ENCODE measurements at places on chromosomes 6 and 20. TPM values are rescaled to one million over a fixed set of nuclear protein-coding genes. Genes with fewer than 3 reads are reported as not detected.

- DNase-seq = peak; percentile 83
These were observed 15.5 kb downstream of the SDCBP2 start for GRCh38 chr20:1313236-1313964.

GRCh38 chr6:158043586-158044524, 62.2 kb downstream of the SYNJ2 start:
- peak; percentile 72 for DNase-seq

DNA sequence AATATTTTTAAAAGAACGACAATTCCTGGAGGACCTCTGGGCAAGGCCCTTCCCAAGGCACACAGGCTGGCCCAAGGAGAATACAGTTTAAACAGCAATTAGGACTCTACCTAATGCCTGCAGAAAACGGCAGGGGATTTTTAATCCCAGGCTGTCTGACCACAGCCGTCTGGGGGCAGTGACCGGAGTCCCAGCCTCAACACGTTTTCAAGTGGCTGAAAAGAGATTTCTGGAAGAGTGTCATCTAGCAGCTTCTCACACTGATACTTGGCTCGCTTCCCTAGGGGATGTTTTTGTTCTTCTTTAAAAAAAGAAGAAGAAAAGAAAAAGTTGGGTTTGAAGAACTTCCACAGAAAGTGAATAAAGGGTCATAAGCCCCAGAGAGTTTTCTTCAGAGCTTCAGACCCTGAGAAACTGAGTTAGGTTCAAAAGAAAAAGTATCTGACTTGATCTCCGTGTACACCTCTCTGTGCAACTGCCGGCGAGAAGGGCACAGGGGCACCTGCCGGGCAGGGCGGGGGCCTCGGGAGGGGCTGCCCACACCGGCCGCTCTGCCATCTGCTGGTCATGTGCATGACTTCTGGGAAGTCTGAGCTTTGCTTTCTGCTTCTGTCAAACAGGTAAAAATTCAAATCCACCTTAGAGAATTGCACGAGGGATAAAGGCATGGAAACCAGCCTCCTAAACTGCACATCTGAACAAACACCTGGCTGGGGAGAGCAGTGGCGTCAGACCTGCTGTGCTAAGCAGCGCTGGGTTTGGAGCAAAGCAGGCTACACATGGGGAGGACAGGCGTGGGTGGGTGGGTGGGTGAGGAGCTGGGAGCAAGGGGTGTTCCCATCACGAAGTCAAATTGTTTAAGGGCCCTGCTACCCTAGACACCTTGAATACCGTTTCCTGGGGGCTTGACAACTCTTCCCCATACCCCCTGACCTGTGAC, 33.0 kb downstream of the RRBP1 start:
- peak; percentile 53 for DNase-seq

- no peak for DNase-seq
These were observed 19.7 kb upstream of the UTRN start for GRCh38 chr6:144265390-144265789.

DNA sequence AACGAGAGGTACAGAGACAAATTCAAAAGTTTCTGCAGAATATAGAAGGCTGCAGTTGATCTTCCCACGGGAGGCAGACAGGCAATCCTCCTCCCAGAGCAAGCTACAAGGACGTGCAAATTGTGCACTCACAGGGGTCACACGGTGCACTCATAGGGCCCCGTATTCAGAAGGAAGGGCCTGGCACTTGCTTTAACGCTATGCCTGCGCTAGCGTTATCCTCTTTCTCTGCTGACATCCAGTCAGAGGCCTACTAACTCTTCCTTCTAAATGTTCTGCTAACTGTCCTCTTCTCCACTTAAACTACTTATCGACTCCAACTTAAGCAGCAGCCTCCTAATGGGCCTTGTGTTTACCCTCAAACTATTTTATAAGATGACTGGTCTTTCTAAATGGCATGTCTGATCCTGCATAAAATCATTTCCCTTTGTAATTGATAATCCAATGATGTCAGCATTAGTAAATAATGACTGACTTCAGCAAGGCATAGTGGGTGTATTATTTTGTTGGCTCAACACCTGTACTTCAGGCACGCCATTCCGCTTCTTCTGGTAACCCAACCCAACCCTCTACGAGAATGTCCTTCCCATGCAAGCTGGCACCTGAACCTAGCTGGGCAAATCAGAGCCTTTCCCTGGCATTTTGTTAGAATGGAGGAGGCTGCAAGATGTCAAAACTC, 2.2 kb downstream of the IFNGR1 start:
- DNase-seq = no peak

GRCh38 chr6:45171380-45171779, 156.8 kb upstream of the RUNX2 start:
- DNase-seq = no peak

DNA sequence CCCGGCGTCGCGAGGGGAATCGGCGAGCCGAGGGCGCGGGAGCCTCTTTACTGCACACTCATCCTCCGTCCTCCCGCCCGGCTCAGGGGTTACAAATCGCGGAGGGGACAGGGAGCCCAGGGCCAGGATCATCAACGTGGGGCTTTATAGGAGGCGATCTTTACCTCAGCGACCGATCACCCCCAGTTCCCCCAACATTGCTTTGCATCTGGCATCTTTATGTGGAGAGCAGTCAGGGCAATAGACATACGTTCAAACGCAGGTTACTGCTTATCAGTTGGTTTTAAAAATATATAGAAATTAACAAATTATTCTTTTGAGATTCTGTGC, 634 bp downstream of the HSF2 start:
- DNase-seq = no peak

GRCh38 chr20:7790189-7790588, 150.1 kb downstream of the HAO1 start:
- no peak for DNase-seq

ARMC2 gene
- 9.5 TPM for total RNA-seq

GSTA4 gene
- total RNA-seq = 7.0 TPM

DNA sequence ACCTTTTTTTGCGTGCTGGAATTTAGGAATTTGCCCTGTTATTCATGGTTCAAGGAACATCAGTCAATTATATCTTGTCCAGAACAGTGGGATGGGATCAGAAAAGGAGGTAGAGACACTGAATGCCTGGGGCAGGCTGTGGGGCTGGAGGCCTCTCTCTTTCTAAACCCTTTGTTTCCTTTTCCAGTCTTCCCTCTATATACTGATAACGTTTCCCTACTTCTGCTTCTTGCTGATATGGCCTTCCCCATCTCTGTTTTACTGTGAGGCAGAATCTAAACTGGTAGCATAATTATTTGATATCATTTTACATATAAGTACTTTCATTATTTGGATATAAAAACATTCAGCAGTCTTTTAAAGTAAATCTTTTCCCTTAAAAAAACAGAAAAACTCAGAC, 67.5 kb downstream of the DNAH8 start:
- DNase-seq = no peak

GRCh38 chr6:28953039-28953584, 29.3 kb upstream of the TRIM27 start:
- DNase-seq = no peak

DNA sequence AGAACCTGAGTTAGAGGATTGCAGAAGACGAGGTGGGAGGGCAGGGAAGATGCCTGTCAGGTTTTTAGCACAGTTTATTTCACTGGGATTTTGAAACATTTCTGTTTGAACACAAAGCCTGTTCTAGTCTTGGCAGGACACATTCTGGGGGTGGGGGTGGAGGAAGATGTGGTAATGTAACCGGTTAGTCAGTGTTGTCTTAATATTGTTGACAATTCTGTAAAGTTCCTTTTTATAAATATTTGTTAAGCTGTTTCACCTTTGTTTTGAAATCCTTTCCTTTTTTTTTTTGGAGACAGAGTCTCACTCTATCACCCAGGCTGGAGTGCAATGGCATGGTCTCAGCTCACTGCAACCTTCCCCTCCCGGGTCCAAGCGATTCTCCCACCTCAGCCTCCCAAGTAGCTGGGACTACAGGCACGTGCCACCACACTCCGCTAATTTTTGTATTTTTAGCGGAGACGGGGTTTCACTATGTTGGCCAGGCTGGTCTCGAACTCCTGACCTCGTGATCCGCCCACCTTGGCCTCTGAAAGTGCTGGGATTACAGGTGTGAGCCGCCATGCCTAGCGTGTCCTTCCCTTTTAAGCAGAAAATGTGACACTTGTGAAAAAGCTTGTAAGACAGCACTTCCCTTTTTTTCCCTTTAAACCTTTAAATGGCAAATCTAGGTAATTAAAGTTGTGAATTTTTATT, 20.2 kb downstream of the SLC9A8 start:
- DNase-seq = no peak

GRCh38 chr6:27837625-27838057, 74.6 kb downstream of the OR2B2 start:
- no peak for DNase-seq

GRCh38 chr20:32626859-32627636, 41.9 kb upstream of the NOL4L start:
- DNase-seq = no peak

DNA sequence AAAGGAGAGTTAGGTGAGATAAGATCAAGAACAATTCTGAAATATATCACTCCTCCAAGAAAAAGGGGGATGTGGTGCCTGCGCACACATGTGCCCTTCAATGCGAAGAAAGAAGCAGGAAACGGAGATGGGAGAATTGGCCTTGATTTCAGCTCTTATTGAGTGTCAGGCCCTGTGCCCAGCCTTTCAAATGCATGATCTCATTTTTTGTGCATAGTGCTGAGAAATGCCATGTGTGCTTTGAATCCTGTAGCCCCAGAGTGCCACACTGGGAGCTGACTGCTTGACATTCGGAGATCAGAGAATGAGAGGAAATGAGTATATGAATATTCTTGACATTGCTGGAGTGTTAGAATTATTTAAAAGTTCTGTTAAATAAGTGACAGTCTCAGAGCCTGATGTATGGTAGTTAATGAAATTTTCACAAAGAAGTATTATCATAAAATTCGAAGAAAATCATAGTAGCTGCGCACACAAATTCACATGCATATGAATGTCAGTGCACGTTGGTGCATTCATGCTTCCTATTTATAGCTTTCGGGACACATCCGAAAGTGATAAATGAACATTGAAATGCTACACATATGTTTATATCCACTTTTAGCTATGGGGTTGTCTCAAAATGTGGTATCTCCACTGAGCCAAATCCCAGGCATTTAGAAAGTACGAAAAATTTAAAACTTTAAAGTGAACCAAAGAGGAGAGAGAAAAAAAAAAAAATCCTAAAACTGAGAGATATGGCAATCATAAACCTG, 172.0 kb downstream of the KCNQ5 start:
- DNase-seq = no peak

- no peak for DNase-seq
These were observed 27.1 kb downstream of the MICA start for GRCh38 chr6:31430449-31430848.

DNA sequence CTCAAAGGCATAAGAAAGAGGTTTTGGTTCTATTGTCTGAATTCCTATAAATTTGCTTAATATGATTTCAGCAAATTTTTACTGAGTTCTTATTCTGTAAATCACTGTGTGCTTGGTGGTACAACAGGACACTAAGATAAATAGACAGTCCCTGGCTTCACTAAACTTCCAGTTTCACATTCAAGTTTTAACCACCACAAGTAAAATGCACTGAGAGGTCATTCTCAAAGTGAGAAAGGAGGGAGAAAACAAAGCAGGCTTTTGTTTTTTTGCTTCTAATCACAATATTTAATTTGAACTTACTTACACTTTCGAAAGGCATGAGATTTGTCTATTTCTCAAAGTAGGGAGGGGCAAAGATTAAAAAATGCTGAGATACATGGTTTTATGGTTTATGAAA, 445.7 kb downstream of the CDC5L start:
- no peak for DNase-seq

GRCh38 chr20:23118144-23118543, 32.0 kb upstream of the CD93 start:
- no peak for DNase-seq

DNA sequence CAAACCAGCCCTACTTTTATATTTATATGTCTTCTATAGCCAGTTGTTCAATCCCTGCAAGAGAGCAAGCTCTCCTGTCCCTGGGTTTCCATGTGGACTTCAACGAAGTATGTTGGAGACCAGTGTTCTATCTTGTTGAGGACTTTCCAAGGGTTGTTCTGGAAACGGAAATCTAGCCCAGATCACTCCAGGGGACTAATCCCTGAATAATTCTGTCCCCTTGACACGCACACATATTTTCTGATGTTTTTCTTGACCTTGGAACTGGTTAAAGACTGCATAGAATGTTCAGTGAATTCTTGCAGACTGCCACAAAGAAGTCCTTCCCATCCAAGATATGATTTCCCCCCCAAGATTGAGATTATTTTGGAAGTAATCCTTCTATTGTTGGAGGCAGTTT, 9.5 kb upstream of the MYLK2 start:
- no peak for DNase-seq

FGD2 gene
- 5.7 TPM for total RNA-seq

- no peak for DNase-seq
These were observed 233.7 kb downstream of the THBS2 start for GRCh38 chr6:169019727-169020491.

- no peak for DNase-seq
These were observed 115.3 kb upstream of the MLIP start for GRCh38 chr6:53995935-53996334.

GRCh38 chr6:15457121-15457650, 205.6 kb downstream of the DTNBP1 start:
- DNase-seq = no peak

DNA sequence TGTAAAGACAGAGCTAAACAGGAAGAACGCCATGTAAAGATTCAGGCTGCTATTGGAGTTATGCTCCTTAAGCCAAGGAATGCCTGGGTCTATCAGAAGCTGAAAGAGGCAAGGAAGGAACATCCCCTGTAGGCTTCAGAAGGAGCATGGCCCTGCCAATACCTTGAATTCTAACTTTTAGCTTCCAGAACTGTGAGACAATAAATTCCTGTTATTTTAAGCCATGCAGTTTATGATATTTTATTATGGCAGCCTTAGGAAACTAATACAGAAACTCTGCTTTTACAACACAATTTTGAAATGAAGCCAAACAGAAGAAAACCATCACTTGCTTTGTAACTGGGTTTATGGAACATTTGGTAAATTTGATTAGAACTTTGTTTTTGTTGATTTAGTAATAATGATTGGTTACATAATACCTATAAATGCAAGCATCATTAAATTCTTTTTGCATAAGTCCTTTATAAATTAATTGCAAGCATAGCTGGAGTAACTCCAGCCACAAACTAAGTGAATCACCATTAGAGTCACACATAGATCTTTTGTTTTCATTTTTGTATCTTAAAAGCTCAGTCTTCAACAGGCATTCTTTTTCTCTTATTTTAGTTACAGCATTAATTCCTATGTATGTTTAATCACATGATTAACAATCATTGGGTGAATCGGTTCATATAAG, 33.5 kb upstream of the TSPYL1 start:
- no peak for DNase-seq

Measured in Right ventricle myocardium superior (tissue), 1 donor.